ENCODE measurements at places on chromosomes 7 and 10.

DNA sequence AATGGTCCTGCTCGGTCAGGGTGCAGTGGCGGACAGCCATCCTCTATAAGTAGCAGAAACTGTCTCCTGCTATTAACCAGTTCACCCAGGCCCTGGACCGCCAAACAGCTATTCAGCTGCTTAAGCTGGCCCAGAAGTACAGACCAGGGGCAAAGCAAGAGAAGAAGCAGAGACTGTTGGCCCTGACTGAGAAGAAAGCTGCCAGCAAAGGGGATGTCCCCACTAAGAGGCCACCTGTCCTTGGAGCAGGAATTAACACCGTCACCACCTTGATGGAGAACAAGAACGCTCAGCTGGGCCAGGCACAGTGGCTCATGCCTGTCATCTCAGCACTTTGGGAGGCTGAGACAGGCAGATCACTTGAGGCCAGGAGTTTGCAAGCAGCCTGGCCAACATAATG, 5.6 kb upstream of the NSUN5 start:
- no peak for DNase-seq

GRCh38 chr10:113179265-113179664, 229.2 kb downstream of the TCF7L2 start:
- no peak for DNase-seq

- no peak for DNase-seq
Observed at GRCh38 chr7:45688382-45688781, 114.2 kb downstream of the ADCY1 start.

DNA sequence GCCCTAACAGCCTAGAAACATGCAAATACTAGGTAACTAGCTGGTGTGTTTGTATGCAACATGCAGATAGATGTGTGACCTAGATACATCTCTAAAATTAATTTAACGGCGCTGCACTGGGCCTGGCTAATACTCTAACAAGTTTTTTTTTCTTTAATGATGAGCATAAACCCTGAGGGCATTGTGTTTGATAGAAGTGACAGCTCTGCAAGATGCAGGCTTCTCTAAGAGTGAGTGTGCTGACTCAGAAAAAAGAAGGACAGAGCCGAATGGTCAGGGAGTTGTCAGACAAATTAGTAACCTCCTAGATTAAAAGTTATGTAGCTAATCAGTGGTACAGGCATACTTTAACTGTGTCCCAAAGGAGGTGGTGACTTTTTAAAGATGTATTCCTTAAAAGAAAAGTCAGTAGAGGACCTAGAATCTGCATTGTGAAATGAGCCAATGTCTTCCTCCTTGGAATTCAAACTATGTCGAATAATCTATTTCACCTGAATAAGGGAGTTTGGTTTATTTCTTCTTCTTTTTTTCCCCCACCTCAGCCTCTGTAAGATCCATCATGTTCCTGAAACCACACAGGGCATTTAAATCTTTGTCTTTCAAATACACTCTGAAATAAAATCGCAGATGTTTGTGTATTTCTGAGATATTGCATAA, 315.1 kb downstream of the GFRA1 start:
- DNase-seq: no peak

All from T-helper 2 cell (primary cell).